Progenitor cell of endocrine pancreas (in vitro differentiated cells): ENCODE measurements at places on chromosomes 1 and 21. TPM values are rescaled to one million over a fixed set of nuclear protein-coding genes. Genes with fewer than 3 reads are reported as not detected.

DNA sequence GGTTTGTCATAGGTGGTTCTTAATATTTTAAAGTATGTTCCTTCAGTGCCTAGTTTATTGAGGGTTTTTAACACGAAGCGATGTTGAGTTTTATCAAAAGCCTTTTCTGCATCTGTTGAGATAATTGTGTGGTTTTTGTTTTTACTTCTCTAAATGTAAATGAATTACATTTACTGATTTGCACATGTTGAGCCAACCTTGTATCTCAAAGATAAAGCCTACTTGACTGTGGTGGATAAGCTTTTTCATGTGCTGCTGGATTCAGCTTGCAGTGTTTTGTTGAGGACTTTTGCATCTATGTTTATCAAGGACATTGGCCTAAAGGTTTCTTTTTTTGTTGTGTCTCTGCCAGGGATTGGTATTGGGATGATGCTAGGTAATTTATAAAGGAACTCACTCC lies 142.5 kb downstream of the PRDM2 start:
- no peak for DNase-seq

GRCh38 chr1:88451856-88452255 lies 232.2 kb upstream of the PKN2 start:
- DNase-seq, result no peak

GRCh38 chr1:159699653-159700052 lies 14.7 kb downstream of the CRP start:
- DNase-seq, result no peak

DNA sequence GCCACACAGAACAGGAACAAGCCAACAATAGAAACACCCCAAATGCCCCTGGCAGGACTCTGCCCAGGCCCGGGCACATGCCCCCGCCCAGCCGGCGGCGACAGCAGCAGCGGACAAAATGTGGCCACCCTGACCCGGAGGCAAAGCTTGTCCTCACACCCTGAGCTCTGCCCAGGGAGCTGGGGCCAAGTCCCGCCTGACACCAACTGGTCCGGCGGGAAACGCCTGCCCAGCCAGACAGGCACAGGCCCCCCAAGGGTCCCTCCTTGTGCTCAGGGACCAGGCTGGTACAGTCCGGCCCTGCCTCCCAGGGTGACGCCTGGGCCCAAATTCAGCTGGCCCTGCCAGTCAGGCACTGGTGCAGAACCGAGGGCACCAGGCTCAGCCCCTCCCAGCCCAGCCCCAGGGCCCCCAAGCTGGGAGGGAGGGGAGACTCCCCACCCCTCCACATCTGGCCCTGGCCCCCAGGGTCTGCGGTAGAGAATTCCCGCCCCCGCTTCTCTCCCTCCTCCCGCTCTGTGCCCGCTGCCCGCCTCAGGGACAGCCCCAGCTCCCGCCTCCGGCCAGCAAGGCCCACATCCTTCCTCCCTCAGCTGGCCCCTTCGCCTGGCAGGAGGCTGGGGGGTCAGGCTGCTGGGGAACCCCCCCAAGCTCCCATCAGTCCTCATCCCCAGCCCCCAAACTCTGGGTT lies 2.0 kb downstream of the AHDC1 start:
- DNase-seq, result no peak

- DNase-seq, result peak; percentile 5
Observed at GRCh38 chr21:43203591-43203990, 34.8 kb downstream of the CRYAA start.

DNA sequence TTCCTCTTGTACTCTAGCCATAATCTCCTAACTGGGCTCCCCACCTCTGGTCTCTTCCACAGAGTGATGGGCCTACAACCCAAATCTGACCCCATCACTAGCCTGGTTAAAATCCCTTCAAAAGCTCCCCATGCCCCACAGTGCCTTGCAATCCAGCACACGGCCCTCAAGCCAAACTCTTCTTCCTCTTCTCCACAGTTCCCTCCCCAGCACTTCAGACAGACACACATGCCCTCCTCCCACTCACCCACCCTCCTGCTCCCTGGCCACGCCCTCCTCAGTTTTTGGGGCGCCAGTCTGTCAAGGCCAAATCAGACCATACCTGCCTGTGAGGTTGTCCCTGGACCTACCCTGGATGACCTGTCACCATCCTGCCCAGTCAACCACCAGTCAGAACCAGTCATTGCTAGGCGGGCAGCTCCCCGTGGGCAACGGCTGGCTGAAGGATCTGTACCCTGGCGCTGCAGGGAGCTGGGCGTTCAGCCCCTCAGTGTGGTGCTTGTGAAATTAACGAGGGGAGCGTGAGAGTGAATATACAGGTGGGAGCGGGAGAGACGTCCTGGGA lies 753 bp downstream of the C1orf210 start:
- DNase-seq, result no peak

GRCh38 chr21:39737376-39738000 lies 7.5 kb upstream of the IGSF5 start:
- no peak for DNase-seq

GRCh38 chr1:51524817-51525216 lies 5.8 kb upstream of the EPS15 start:
- DNase-seq, result no peak

DNA sequence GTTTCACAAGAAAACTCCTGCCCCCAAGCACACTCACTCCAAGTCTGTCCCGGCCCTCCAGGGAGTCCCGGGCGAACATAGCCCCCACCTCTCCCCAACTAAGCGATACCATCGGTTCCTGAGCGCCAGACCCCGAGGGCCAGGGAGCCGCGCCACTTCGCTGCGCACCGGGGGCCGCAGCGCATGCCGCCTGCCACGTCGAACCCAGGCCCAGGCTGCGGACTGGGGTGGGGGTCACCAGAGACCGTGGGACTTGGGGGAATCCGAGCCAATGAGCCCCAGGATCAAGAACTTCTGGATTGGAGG lies 801 bp downstream of the RSPO1 start:
- no peak for DNase-seq

DNA sequence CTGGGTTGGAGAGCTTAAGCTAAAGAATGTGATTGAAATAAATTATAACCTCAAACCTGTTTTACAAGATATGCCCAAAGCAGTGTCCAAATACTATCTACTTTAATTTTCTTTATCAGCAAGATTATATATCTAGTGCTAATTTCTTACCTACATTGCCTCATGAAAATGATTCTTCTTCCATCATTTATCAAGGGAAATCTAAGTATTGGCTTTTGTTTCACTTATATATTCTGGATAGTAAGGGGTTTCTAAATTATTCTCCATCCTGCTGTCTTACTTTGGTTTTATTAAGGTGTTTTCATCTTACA lies 81.2 kb downstream of the PHTF1 start:
- DNase-seq, result no peak

DNA sequence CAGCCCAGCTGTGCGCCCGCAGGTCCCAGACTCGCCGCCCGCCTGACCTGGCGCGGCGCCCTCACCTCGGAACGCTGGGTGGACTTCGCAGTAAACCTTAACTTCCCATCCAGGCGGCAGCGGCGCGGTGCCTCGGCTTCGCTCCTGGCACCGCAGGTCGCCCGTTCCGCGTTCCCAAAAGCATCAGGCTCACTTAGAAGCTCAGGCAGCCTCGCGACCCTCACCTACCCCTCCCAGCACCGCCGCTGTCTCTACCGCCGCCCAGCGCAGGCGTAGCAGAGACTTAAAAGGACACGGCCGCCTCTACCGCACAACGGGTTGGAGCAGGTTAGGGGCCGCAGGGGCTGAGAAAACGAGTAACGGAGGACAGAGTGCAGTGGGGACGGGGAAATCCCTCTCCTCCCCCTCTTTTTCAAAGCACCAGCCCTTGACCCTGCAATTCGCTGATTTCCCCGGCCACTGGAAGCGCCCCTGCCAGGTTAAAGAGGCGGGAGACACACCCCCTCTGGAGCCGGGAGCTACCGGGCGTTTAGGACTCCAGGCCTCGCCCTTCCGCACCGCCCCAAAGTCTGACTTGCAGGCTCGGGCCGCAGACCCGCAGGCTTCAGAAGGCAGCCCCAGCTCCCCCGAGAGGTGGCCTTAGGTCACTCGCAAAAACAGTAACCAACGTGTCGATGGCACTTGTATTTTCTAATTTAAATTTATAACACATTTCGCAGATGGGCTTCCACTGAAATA lies 328.5 kb downstream of the FAM72C start:
- DNase-seq, result no peak

DNA sequence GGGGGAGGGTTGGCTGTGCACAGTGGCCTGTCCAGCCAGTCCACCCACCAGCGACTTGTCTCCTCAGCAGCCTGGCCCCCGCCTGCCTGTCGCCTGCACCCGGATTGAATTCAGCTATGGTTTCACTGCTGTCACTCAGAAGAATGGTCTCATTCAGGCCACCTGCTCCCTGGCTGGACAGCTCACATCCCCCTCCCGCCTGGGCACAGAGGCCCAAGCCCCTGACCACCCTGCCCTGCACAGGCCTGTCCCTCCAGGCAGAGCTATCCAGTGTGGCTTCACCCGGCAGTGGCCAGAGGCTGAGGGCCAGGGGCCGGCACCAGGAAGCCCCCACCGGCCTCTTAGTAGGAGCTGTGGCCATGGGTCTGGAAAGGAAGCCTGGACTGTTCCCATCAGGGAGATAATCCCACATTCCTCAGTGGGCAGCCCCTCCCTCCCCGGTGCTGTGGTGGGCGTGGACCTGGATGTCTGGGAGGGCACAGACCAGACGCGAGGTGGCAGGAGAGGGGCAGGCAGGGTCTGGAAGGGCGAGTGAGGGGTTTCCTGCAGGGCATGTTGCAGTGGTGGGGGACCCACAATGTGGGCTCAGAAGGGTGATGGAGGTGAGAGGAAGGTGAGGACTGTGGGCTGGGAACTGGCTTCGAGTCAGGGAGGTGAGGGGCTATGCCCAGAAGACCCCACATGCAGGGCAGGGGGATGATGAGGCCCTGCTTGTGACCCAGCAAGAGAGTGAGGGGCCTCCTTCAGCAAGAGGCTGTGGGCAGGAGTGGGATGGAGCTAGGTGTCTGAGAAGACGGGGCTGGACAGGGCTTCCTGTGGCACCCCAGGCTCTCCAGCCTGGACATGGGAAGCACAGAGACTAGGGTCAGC lies 30.4 kb downstream of the WNT9A start:
- DNase-seq, result no peak

DNA sequence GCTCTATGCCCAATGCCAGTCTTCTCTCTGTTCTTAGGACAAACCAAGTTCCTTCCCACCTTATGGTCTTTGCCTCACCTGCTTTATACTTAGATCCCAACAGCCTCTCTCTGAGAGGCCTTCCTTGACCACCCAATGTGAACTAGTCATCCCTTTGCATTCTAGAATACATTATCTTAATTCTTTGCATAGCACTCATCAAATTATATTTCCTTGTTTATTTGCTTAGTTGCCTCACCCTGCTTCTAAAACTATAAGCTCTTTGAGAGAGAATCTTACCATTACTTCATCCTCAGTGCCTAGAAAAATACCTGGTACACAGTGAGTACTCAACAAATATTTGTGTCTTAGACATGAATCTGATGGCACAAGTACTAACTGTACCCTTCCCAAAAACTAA lies 8.0 kb downstream of the PIGP start:
- DNase-seq, result no peak

DNA sequence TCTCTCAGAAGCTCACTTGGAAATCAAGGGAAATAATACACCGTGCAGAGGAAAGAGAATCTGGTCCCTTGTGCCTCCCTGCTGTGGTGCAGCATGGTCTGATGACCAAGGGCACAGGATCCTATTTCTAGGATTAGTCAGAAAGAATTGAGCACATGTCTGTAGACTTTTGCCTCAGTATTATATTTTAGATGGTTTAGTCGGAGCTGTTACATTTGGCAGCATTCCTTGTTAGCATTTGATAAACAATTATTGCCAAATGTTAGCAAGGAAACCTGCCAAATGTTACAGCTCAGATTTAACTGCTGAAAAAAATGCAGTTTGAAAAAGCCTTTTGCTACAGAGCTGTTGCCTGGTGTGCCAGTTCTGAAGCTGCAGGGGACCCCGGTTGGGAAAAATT lies 183.5 kb upstream of the DPYD start:
- no peak for DNase-seq

GRCh38 chr1:180974236-180974635 lies 48.4 kb downstream of the STX6 start:
- no peak for DNase-seq

GRCh38 chr21:29725025-29725736 lies 214.6 kb downstream of the GRIK1 start:
- no peak for DNase-seq

DNA sequence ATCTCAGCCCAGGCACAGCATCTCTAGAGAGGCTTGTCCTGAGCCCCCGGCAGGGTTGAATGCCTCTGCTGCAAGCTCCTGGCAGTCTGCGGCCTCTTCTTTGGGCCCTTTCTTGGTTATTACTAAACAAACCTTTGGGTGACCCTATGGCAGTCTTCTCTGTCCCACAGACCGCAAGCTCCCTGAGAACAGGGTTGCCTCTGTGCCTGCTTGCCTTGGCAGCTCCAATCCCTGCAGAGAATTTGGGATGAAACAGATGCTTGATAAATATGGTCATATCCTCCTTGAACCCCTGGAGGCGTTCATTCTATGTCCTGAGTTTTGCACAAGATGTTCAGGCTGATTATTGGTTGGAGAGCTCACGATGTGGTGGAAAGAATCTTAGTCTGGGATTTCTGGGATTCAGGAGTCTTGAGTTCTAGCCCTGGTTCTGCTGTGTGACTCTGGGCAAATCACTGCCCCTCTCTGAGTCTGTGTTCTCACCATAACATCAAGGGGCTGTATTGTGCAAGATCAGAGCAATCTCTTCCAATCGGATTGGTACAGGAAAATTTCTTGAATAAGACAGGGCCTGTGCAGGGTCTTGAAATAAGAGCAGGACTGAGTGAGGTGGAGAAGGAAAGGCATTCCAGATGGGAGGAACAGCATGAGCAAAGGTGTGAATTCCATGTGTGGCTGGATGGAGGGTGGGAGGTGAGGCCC lies 49.6 kb downstream of the EDN2 start:
- DNase-seq, result no peak

DNA sequence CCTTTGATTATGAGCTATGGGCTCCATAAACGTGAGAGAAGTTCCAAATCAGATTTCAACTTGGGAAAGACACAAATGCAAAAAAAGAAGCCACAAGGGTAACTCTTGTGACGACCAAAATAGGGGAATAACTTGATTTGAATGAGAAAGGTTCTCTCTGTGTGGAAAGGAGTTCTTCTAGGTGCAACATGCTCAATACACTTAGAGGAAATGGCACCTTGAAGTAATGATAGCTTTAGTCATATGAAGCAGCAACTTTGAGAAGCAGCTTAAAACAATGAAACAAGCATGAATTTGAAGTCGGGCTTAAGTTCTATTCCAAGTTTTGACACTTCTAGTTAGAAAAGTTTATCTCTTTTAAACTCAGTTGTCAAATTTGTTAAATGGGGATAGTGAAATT lies 21.8 kb upstream of the RGS1 start:
- DNase-seq, result no peak

- DNase-seq, result no peak
Observed at GRCh38 chr1:91015358-91015780, 6.5 kb downstream of the ZNF644 start.

Gene SLFNL1
- 0.95 and 1.0 TPM in 2 replicates for total RNA-seq

Gene BRDT
- total RNA-seq, result not detected in 2 replicates

Gene ALX3
- 2.8 and 3.7 TPM in 2 replicates for total RNA-seq

Gene HSD11B1
- total RNA-seq, result not detected in 2 replicates

Gene C1orf167
- 0.67 TPM in 1 of 2 replicates, not detected in the other for total RNA-seq

Gene CELA3A
- 1.5 and 3.1 TPM in 2 replicates for total RNA-seq

Gene C1orf210
- total RNA-seq, result 31.4 and 34.3 TPM in 2 replicates

Gene AMY2A
- not detected in 2 replicates for total RNA-seq

Gene SPATA46
- not detected in 2 replicates for total RNA-seq
